Glutamatergic neuron (in vitro differentiated cells): ENCODE measurements at places on chromosomes 4 and X. TPM values are rescaled to one million over a fixed set of nuclear protein-coding genes. Genes with fewer than 3 reads are reported as not detected.

Gene PHKA1
- 3.1 TPM for total RNA-seq

Gene TSPAN7
- total RNA-seq, result 54.0 TPM

Gene FGF2
- total RNA-seq, result 2.9 TPM

Gene TMEM35A
- total RNA-seq, result 27.5 TPM

Gene ADRA2C
- 4.8 TPM for total RNA-seq

Gene MSX1
- 0.22 TPM for total RNA-seq

Gene PHEX
- 0.17 TPM for total RNA-seq

Gene RTL5
- total RNA-seq, result 18.2 TPM

Gene SYTL5
- not detected for total RNA-seq

Gene RNF150
- total RNA-seq, result 23.3 TPM

Gene EXOC1L
- total RNA-seq, result 0.83 TPM

Gene HEPH
- 2.2 TPM for total RNA-seq

Gene PLXNB3
- total RNA-seq, result 5.8 TPM

Gene CENPVL1
- not detected for total RNA-seq

Gene MAOA
- total RNA-seq, result 2.7 TPM

Gene SPANXC
- not detected for total RNA-seq

Gene H2BW2
- not detected for total RNA-seq

Gene ESX1
- not detected for total RNA-seq

Gene NEXMIF
- 2.9 TPM for total RNA-seq

Gene GAGE13
- total RNA-seq, result not detected

Gene ABLIM2
- 7.5 TPM for total RNA-seq

Gene ENPEP
- total RNA-seq, result 2.4 TPM

Gene MTNR1A
- not detected for total RNA-seq

Gene ITM2A
- 5.8 TPM for total RNA-seq

Gene GAB1
- 29.7 TPM for total RNA-seq

Gene RTL3
- total RNA-seq, result not detected

Gene CT83
- total RNA-seq, result not detected

Gene TIGD4
- 0.83 TPM for total RNA-seq

Gene CT55
- total RNA-seq, result 0.34 TPM

Gene DGAT2L6
- total RNA-seq, result not detected

Gene KIAA1210
- total RNA-seq, result 0.98 TPM

Gene CCDC160
- total RNA-seq, result 0.69 TPM

Gene ETDB
- not detected for total RNA-seq

Gene KLHL13
- total RNA-seq, result 46.9 TPM

Gene NDUFB11
- total RNA-seq, result 161 TPM

Gene MTTP
- total RNA-seq, result not detected

Gene SPIN2A
- total RNA-seq, result 1.5 TPM

Gene MAGED4
- total RNA-seq, result 192 TPM

Gene HSFX2
- total RNA-seq, result 1.0 TPM

Gene LANCL3
- 1.1 TPM for total RNA-seq

Gene SPANXB1
- not detected for total RNA-seq

Gene MAGEB2
- total RNA-seq, result not detected

Gene TMPRSS11D
- total RNA-seq, result not detected

Gene MAGED4B
- 304 TPM for total RNA-seq

Gene BMX
- not detected for total RNA-seq

Gene ATP6AP2
- total RNA-seq, result 59.0 TPM

Gene CDX4
- not detected for total RNA-seq

Gene SYN1
- total RNA-seq, result 34.2 TPM

Gene CLIC2
- 0.56 TPM for total RNA-seq

Gene NCAPG
- 6.0 TPM for total RNA-seq

Gene TMSB15A
- 213 TPM for total RNA-seq

Gene HMX1
- total RNA-seq, result 1.7 TPM

Gene NDNF
- 1.3 TPM for total RNA-seq

Gene EDA
- 1.7 TPM for total RNA-seq

Gene TMPRSS11A
- not detected for total RNA-seq

Gene BMPR1B
- total RNA-seq, result 2.4 TPM

Gene LUZP4
- not detected for total RNA-seq

Gene HTRA3
- 0.64 TPM for total RNA-seq

Gene PDGFRA
- 14.1 TPM for total RNA-seq
